Vein endothelial cell (primary cell): ENCODE measurements at places on chromosomes 11 and 22. TPM values are rescaled to one million over a fixed set of nuclear protein-coding genes. Genes with fewer than 3 reads are reported as not detected.

PNPLA5 gene
- not detected in 2 replicates for total RNA-seq

MOGAT2 gene
- total RNA-seq: not detected in 2 replicates

DDX17 gene
- 383 and 534 TPM in 2 replicates for total RNA-seq

SRPRA gene
- total RNA-seq: 96.0 and 103 TPM in 2 replicates
